Stimulated activated CD8-positive, alpha-beta memory T cell treated with anti-CD3 and anti-CD28 coated beads, Interleukin-12 subunit alpha, Interleukin-12 subunit beta, amount 100 ng/mL, for 4 hours (primary cell): ENCODE measurements at places on chromosomes 6 and 20.

DNA sequence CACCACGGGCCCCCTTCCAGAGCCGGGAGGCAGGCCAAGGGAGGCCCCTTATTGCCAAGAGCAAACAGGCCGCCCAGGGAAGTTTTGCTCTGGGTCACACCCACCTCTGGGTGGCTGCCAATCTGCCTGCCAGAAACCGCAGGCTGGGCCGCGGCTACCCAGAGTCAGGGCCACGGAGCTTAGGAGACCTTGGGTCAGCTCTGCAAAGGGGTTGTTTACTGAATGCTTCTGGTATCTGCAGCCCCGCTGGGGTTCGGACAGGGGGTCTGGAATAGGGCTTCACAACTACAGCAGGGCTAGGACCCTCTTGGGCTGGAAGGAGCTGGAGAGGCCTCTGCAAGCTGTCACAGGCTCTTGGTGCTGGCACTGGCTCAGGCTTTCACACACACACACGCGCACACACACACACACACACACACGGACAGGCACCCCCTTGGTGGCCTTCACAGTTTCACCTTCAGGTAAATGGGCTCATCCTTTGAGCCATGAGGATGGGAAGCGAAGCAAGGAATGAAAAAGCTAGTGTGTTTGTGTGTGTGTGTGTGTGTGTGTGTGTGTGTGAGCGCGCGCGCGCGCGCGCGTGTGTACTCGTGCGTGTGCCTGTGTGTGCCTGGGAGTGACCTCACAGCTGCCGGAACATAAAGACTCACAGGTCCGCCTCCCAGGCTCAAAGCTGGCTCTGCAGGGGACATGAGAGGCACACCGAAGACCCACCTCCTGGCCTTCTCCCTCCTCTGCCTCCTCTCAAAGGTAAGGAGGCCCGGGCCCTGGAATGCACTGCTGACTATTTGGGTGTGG is at the start of gene CCN5:
Gene CCN5 (plus strand): TSS at position 669 of the 798 bp plus-strand sequence. CDS start 22 bp downstream, at position 691.
- no peak for DNase-seq

DNA sequence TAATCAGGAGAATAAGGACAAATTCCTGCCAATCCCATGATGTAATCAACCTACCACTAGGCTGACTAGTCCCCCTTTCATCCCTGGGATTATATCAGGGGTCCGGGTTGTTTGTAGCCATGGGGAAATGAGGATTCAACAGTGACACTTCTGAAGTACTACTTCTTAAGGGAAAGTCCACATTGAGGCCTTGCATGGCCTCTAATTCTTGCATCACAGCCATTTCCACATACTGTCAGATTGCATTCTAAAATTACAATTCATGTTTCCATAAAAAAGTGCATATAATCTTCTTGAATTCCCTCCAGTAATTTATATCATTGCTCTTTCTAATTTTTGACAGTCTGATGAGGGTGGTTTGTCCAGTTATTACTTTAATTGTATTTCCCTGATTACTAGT is 184.2 kb downstream of the PHF3 start:
- DNase-seq, result no peak

GRCh38 chr6:124795643-124796463 is 166.4 kb upstream of the RNF217 start:
- DNase-seq, result no peak

DNA sequence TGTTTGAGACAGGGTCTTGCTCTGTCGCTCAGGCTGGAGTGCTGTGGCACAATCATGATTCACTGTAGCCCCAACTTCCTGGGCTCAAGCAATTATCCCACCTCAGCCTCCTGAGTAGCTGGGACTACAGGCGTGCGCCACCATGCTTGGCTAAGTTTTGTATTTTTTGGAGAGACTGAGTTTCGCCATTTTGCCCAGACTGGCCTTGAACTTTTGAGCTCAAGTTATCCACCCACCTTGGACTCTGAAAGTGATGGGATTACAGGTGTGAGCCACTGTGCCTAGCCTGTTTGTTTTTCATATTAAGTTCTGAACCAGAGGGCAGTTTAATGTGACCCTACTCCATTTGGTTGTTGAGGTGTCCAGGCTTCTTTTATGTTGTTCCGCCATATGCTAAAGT is 194.8 kb downstream of the PLCB1 start:
- DNase-seq, result no peak

- DNase-seq, result no peak
Measured at GRCh38 chr6:161921602-161922395, 647.9 kb upstream of the AGPAT4 start.

GRCh38 chr6:51817832-51818231 is 269.6 kb downstream of the PKHD1 start:
- DNase-seq, result no peak

- DNase-seq, result no peak
Measured at GRCh38 chr6:85346196-85346595, 103.7 kb upstream of the NT5E start.

DNA sequence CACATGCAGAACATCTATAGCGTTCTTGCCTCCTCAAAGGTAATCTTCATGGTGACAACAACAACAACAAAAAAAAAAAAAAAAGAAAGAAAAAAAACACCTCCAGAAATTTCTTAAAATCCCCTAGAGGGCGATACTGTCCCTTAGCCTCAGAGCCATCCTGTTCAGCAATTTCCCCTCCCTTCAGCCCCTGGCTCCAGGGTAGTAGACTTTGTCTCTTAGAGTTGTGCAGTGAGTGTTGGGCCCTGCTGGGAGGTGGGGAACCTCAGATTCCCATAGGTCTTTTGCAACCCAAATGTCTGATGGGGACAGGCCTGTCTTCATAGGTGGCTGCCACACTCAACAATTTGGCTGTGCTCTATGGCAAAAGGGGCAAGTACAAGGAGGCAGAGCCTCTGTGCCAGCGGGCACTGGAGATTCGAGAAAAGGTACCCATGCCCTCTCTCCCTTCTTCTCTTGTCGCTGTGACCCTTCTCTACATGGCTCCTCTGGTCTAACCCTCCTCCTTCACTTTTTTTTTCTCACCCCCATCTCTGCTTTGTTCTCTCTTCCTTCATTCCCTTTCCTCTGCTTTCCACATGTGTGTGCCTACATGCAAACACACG is 6.0 kb upstream of the PTK7 start:
- no peak for DNase-seq

GRCh38 chr6:4817551-4817950 is 41.3 kb downstream of the CDYL start:
- DNase-seq, result no peak

DNA sequence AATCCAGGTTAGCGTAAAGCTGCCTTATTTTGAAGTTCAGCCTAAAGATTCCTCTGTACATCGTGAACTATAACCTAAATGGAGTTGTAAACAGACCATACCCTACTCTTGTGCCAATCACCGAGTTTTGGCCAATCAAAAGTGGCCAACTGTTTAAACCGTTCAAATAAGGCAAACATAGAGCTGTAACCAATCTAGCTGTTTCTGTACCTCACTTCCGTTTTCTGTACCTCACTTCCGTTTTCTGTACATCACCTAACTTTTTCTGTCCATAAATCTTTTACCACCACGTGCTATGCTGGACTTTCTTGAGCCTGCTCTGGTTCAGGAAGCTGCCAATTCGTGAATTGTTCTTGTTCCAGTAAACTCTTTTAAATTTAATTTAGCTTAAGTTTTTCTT is 39.7 kb downstream of the LBP start:
- no peak for DNase-seq

GRCh38 chr6:7139835-7140470 is 32.2 kb downstream of the RREB1 start:
- DNase-seq, result no peak

DNA sequence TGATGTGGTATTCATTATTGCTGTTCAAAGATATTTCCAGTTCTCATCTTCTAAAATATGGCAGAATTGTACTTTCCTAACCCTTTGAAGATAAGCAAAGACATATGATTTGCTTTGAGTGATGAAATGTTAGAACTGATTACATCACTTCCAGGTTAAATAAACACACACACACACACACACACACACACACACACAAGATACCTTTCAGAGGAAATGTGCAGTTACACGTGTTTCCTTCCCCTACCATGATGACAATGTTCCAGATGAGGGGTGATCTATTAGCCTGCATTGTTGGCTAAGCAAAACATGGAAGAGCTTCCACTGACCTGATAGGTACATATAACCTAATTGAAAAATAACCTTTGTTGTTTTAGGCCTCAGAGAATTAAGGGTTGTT is 11.7 kb upstream of the FRK start:
- DNase-seq, result no peak

GRCh38 chr6:150072201-150072600 is 3.3 kb upstream of the ULBP3 start:
- DNase-seq, result no peak

GRCh38 chr20:50819349-50819748 is 24.5 kb downstream of the BCAS4 start:
- no peak for DNase-seq

DNA sequence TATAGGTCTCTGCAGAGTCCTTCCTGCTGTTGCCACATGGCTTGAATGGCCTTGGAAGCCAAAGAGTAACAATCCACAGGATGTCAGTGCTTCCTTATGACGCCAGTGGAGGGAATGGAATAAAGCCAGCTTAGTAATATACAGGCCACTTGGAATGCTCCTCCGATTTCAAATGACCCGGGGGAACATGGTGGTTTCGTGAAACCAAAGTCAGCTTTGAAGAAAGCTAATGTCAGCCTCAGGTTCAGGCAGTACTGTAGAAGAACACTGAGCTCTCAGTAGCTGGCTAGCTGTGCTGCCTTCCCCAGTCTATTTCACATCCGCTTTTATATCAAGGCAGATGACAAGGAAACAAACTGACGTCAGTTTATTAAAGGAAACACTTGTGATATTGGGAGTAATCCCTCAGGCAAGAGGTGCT is 189.1 kb downstream of the DTNBP1 start:
- no peak for DNase-seq

- DNase-seq, result no peak
Measured at GRCh38 chr20:53399083-53399482, 194.6 kb downstream of the ZNF217 start.

DNA sequence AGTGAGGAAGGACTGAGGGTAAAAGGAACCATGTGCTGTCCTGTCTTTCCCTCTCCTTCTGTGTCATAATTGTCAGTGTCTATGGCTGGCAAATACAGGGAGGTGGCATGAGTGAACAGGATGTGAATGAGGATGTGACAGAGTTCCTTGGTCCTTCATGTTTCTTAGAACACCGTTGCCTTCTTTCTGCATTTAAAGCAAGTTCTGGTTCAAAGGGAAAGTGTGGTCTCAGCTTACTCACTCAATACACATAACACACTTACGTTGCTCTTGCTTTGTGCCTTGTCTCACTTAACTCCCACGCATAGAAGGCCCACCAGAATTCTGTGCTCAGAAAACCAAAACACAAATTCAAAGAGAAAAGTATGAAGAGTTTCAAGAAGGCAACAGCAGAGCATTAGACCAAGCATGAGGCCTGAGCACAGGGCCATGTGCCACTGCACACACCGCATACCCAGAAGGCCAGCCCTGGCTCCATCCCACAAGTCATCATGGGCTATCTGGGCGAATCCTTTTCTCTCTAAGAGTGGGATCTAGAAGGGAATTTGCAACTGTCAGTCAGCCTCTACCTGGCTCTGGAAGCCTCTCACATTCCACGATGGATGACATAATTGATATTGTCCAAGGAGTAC is 38.9 kb upstream of the SAYSD1 start:
- no peak for DNase-seq

- DNase-seq, result no peak
Measured at GRCh38 chr20:16848061-16848460, 99.9 kb downstream of the OTOR start.
